Stimulated activated CD8-positive, alpha-beta memory T cell treated with anti-CD3 and anti-CD28 coated beads, Interleukin-4, amount 100 ng/mL, for 1 hour (primary cell): ENCODE measurements at places on chromosomes 1 and 21.

DNA sequence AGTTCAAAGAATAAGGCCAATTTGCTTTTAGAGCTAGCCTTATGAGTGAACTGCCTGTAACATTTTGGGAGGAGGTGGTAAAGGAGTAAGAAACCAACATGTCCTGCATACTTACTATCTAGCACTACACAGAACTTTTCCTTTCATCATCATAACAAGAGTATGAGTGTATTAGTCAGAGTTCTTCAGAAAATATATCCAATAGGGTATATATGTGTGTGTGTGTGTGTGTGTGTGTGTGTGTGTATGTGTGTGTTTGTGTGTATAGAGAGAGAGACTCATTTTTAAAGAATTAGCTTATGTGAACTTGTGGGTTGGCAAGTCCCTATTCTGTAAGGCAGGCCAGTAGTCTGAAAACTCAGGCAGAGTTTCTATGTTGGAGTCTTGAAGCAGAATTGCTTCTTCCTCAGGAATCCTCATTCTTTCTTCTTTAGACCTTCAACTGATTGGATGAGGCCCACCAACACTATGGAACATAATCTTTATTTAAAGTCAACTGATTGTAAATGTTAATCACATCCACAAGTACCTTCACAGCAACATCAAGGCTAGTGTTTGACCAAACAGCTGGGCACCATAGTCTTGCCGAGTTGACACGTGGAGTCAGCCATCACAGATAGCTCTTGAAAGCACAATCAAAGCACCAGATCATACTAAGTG lies 121.9 kb downstream of the CYYR1 start:
- DNase-seq, result no peak

GRCh38 chr1:160416369-160416768 lies 16.0 kb downstream of the VANGL2 start:
- DNase-seq, result no peak

GRCh38 chr1:170619241-170620028 lies 44.5 kb upstream of the PRRX1 start:
- DNase-seq, result no peak

DNA sequence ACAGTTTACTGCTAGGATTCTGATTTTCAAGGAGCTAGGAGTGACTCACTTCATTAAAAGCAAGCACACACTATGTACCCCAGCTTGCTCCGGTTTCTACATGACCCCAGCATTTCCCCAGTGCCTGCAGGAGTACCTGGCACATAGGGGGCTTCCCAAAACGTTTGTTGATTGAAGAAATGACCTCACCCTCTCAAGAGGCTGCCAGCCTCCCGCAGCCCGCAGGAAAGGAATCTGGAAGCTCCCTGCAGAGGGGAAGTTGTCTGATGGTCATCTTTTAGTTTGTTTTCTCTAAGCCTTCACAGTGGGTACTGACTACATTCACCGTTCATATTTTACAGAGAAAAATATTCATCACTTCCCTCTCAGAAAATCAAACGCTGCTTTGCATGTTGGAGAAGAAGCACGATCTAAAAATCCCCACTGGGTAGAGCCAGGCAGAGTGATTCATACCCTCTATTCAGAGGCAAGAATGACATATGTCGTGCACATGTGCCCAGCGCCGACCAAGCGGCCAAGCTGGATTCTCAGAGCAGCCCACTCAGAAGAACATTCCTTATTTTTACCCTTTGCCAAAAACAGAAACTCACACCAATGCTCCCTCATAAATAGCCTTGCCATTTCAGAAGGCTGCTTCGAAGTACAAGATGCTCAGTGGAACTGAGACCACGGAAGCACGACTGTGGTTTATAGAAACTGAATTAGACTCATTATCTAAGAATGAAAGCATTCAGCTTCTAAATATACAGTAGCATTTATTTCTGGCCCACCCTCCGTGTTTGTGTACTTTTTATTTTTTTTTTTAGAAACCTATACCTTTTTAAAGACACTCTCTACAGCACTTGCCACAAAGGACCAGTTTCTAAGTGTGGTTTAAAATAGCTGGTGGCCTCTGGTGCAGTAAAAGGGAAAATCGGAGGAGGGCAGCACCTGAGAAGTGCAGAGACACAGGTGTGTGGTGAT lies 143.2 kb downstream of the MIS18A start:
- no peak for DNase-seq
